ENCODE measurements at places on chromosomes 6 and 20. TPM values are rescaled to one million over a fixed set of nuclear protein-coding genes. Genes with fewer than 3 reads are reported as not detected.

- DNase-seq, result no peak
Measured at GRCh38 chr6:43963877-43964658, 163.2 kb downstream of the MRPL14 start.

DNA sequence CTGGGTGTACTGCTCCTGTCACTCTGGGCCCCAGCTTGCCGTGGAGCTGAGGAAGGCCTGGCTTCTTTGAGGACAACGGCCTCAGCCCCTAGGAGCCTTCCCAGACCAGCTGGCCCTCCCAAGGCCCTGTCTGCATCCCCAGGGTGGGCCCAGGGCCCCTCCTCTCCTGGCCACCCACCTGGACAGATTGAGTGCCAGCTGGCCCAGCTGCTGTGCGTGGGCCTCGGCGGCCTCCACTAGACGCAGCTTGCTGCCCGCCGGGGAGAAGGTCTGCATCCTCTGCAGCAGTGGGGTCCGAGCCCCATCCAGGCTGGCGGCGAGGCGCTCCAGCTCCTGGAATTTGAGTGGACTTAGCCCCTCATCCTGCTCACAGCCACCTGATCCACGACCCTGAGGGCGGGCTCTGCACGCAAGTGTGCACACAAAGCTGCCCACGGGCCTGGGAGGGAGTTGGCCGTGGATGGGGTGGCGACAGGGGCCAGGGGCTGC is 14.4 kb downstream of the ADRM1 start:
- DNase-seq, result no peak

DNA sequence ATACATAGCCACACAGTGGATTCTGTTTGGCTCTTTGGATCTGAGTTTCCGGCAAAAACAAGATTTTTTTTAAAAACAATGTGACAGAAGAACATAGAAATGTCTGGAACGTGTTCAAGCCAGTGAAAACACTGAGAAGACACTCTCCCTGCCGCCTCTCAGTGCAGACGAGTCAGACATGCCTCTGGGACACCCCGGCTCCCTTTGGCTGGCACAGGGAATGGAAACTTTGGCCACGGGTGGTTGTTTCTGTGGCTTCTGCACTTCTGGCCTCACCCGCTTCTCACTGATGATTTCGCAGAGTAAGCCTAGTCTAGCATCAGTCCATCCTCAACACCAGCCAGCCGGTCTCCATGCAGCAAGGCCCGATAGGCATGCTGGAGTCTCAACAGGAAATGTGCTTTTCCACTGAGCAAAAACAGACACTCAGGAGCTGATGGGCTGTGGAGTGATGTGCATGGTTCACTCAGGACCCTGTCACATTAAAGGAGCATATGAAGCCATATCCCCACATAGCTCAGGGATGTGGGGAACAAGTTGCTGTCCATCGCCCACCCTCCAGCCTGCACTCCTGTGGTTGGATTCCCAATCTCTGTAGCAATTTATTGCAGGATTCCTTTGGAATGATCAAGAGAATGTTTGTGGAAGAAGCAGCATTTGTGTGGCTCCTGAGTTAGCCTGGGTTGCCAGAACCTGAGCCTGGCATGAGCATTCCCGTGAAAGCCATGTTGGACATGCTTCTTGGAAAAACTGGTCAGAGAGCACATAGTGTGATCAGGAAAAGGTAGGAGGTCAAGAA is 262.0 kb upstream of the RIN2 start:
- DNase-seq, result no peak

GRCh38 chr20:59782986-59783640 is 150.3 kb downstream of the SYCP2 start:
- DNase-seq, result peak; percentile 44

DNA sequence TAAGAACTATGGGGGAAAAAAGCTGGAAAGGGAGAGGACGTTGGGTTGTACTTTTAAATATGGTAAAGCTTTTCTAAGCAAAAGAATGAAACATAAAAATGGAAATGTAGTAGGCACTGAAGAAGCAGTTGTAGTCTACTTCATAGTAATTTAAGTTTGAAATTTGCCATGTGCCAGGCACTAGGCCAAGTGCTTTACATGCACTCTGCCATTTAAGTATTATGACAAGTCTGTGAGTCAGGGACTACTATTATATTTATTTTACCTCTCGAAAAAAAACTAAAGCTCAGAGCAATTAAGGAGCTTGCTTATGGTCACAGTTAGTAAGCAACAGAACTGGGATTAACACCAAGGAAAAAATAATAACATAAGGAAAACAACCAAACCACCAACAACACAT is 257.8 kb downstream of the GMDS start:
- DNase-seq, result no peak

DNA sequence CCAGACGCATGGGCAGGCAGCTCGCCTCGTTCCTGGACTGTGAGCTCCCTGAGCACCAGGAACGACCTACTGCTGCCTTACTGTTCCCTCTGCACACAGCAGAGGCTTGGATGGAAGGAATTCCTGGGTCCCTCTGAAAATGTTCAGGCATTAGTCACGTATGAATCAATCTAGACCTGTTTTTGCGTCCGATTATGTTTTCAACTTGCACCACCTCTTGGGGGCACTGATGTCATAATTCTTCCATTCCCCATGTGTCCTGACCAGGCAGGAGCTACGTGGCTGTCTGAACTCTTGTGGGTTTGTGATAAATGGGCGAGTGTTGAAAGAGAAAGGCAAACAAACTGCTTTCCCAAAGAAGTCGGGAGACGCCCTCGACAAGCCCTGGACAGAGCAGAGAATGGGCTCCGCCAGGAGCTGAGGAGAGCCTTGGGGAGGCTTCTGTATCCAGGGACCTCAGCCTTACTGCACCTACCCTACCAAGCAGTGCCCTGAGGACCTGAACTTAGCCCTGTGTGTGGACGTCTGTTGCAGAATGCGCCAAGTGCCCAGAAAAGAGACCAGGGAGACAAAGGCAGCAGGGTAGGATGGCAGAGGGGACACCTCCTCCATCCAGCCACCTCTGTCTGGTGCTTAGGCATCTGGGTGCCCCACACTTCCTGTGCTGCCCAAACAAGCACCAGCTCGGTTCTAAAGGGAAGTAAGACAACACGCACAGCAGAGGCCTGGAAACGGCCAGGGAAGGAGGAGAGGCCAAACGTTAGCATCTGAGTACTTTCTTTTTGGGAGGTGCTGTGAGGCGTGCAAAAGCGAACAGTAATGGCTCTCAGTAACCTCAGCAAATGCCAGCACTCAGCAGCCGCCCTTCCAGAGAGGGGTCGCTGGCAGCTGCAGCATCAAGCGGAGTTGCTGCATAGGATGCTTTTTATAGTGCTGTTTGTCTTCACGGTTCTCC is 124.2 kb downstream of the LY86 start:
- no peak for DNase-seq

DNA sequence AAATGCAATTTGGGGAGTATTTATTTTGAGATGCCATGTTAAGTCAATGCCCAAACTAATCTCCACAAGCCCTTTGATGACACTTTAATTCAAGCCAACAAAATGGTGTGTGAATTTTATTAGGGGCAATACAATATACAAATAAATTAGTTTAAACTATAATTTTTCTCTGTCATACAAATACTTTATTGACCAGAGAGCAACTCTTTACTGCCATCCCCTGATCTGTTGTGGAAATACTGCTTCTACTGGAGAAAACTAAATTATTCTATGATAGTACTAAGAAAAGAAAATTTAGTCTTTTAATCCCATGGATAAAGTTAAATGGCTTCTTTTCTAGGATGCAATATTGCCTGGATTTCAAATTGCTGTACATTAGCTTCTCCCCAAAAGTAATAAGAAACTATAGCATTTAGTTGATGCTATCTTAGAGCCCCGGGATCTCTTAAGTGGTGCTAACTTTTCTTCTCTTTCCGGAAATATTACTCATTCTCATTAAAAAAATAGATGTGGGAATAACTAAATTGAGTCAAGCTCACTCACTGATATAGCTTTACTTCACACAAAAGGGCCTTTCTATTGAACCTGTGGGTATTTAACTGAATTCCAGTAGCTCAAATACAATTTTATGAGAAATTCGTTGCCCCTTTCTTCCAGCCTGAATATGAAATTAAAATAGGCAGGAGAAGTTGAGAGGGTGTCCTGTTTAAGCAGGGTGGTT is 49.2 kb downstream of the SMPDL3A start:
- DNase-seq, result no peak

- DNase-seq, result no peak
Measured at GRCh38 chr6:119037941-119038623, 40.4 kb downstream of the FAM184A start.

- DNase-seq, result no peak
Measured at GRCh38 chr6:34207695-34208443, 28.8 kb upstream of the HMGA1 start.

- no peak for DNase-seq
Measured at GRCh38 chr6:31952140-31952805, 6.4 kb downstream of the CFB start.

GRCh38 chr6:143964674-143965081 is 43.4 kb downstream of the PLAGL1 start:
- no peak for DNase-seq

DNA sequence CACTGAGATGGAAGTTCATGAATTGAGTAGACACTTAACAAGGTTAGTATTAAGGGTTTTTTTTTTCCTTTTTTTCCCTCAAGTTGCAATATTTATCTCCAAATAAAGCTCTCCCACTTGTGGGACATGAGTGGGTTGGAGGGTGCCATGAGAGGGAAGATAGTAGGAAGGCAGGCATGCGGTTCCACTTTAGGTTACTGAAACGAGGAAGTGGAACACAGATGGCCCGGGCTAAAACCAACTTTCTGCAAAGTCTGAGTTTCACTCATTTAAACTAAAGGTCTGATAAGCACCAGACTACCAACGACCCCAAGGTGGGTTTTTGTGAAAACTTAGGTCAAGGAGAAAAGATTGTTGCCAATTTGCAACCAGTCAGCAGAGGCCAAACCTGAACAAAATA is 42.2 kb downstream of the TBC1D7 start:
- no peak for DNase-seq

DNA sequence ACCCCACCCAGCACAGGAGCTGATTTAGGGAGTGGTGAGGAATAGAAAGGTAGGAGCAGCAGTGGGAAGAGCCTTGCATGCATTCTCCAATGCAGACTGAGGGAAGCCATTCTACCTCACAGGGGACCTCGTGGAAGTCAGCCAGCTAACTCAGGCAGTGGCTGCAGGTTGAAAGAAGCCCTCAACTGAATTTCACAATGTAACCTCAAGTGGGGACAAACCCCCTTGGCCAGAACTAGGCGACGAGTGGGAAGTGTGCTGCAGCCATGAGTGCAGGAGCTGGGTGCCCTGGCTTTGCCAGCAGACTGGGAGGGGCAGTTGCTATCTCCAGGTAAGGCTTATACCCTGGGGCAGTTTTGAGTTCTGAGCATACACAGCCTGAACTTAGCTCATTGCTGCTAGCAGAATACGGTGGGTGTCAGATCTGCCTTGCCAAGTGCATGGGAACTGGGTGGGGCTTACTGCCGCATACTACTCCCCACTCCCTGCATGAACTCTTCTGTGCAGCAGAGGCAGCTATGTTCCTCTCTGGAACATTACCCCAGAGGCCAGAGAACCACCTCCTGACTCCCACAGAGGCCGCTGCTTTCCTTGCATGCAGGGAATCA is 126.5 kb downstream of the CDK19 start:
- no peak for DNase-seq

GRCh38 chr6:3438190-3439167 is 18.4 kb downstream of the SLC22A23 start:
- no peak for DNase-seq

GRCh38 chr6:129707028-129707427 is 2.9 kb downstream of the ARHGAP18 start:
- DNase-seq, result no peak

DNA sequence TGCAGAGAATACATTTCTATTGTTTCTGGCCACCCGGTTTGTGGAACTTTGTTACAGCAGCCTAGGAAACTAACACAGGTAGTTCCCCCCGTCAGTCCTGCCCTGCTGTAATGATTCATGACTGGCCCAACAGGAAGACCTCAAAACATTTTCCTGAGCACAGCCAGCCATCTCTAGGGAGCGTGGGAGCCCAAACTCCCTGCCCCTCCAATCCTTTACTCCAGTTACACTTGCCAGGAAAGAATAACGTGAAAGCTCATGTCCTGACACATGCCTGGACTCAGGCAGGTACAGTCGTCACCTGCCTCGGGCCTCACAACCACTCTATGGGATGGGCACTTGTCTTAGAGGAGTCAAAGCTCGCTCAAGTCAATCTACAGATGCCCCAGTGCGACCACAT is 8.4 kb downstream of the TXNDC5 start:
- no peak for DNase-seq

DNA sequence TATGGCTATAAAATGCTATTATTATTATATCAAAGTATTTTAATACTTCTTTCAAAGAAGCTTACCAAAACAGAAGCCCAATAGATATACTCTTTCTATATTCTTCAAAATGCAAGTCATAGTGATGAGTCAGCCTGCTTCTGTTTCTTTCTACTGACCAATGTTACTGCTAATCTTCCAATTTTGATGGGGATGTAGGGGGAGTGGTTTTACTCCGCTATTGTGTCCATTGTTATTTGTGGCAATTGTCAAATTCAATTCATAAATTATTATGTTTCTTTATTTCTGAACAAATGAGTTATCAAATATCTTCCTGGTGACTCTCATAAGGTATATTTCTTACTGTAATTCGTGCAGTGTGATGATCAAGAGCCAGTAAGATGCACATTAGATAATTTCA is 221.5 kb upstream of the DEFB112 start:
- no peak for DNase-seq

- peak; percentile 48 for DNase-seq
Measured at GRCh38 chr20:46255440-46256104, 52.7 kb downstream of the CDH22 start.

TRERF1 gene
- 10.2 TPM for total RNA-seq

EDEM2 gene
- total RNA-seq, result 37.4 TPM

HLA-DPB1 gene
- 29.2 TPM for total RNA-seq

TCP1 gene
- 225 TPM for total RNA-seq

RBM12 gene
- 33.7 TPM for total RNA-seq
